ENCODE measurements at places on chromosomes 2 and 18.

DNA sequence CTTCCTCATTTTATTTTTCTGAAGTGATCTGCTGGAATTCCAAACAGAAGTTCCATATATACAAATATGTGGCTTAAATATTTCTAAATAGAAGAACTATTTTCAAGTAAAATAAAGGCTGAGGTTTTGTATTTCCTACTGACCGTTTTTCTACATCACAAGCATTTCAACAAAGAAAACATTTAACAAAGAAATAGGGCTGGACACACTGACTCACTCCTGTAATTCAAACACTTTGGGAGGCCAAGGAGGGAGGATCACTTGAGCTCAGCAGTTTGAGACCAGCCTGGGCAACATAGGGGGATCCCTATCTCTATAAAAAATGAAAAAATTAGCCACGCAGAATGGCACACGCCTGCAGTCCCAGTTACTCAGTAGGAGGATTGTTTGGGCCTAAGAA is 44.6 kb downstream of the TANK start:
- DNase-seq = no peak

DNA sequence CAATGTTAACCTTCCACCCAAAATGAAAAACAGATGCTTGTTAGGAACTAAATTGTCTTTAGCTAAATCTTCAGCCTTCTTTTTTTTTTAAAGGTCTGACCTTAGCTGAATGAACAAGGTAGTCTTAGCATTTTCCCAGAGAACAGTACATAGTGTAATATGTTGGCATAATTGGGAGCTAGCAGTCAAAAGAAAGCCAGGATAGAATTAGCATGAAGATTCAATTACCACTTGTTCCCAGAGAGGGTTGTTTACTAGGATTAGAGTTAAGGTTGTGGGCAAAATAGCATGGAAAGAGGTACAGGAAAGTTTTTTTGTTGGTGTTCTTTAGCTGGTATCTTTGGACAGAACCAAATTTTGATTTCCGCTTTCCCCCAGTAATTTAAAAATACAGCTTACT is 6.9 kb downstream of the CDH20 start:
- no peak for DNase-seq

GRCh38 chr18:9536354-9537152 is 61.2 kb downstream of the RALBP1 start:
- no peak for DNase-seq

GRCh38 chr2:98901291-98901690 is 34.7 kb downstream of the CRACDL start:
- DNase-seq = no peak

DNA sequence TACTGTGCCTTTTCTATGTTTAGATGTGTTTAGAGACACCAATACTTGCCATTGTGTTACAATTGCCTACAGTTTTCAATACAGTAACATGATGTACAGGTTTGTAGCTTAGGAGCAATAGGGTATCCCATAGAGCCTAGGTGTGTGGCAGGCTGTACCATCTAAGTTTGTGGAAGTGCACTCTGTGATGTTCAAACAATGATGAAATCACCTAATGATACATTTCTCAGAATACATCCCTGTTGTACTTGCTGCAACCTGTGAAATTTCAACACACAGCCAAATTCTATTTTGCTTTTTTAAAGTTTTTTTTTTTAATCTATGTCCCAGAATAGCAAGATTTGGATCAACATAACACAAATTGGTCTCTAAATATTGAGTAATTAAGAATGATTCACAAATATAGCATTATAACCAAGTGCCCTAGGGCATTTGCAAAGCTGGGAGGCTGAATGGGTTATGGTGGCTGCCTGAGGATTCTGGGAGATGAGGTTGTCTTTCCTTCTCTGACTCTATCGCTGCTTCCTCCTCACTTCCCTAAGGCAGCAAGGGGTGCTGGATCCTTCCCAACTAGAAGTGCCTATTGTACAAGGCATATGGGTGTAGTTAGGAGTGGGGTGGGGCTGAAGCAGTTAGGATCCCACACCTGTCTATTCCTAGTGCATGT is 78.3 kb downstream of the SKA1 start:
- no peak for DNase-seq

GRCh38 chr2:19881908-19882265 is 19.9 kb downstream of the TTC32 start:
- no peak for DNase-seq

- no peak for DNase-seq
Measured at GRCh38 chr2:50831676-50832075, 200.3 kb downstream of the NRXN1 start.

- no peak for DNase-seq
Measured at GRCh38 chr2:165470361-165470760, 863 bp downstream of the CSRNP3 start.

DNA sequence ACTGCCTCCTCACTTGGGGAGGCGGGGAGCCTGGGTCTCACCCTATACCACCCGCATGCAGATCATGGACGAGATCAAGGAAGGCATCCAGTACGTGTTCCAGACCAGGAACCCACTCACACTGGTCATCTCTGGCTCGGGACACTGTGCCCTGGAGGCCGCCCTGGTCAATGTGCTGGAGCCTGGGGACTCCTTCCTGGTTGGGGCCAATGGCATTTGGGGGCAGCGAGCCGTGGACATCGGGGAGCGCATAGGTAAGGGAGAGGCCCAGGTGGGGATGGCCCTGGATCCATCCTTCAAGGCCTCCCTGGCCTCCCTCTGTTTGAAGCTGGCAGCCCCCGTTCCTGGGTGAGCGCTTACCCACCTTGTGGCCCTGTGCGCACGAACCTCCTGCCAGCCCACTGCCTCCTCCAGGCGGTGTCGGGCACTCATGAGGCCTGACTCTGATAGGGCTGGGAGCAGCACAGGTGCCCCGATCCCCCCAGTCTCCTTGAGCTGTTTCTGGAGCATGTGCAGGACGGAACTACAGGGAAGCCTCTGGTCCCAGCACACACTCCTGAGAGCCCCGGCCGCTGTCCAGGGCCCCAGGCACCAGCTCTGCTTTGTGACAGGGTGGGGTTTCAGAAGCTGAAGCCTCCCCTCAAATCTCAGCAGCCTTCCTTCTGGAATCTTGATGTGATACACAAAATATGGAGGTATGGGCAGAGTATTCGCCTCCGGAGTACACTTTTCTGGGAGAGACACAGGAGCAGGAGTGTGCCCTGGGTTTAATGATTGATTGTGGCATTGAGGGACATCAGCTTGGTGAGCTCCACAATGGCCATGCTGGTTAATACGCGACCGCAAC is 708 bp downstream of the AGXT start:
- no peak for DNase-seq

DNA sequence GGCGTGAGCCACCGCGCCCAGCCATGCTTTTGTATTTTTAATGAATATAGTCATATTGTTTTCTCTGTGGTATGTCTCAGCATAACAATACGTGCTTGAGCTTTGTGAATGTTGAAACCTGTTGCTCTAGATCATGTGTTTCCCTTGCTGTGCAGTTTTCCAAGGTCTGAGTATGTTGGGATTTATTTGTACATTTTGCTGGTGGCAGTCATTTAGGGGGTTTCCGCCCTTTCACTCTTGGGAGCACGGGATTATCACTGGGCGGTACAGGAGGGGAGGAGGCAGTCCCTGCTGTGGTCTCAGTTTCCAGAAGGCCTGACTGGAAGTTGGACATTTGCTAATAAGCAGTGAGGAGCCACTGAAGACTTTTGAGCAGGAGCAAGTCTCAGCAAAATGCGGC is 24.9 kb upstream of the CATIP start:
- no peak for DNase-seq

DNA sequence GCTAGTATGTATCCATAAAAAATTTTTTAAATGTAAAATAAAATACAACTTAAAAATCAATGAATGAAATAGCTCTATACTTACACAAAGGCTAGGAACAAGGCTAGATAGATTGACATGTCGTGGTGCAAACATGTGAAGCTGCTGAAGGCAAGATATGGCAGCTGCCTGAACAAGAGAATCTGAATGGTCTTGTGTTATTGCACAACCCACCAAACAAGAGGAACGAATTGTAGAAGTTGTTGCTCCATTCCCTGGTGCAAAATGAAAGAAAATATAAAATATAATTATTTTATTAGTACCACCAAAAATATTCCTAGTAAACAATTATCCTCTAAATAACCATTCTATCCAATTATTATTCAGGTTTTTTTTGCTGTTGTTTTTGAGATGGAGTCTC is 46.4 kb downstream of the HEATR5B start:
- no peak for DNase-seq

- DNase-seq = no peak
Measured at GRCh38 chr18:79681484-79682387, 2.1 kb downstream of the CTDP1 start.

GRCh38 chr18:55114876-55115275 is 155.6 kb upstream of the CCDC68 start:
- DNase-seq = no peak

GRCh38 chr2:112634153-112634873 is 11.4 kb upstream of the SLC20A1 start:
- DNase-seq = no peak

DNA sequence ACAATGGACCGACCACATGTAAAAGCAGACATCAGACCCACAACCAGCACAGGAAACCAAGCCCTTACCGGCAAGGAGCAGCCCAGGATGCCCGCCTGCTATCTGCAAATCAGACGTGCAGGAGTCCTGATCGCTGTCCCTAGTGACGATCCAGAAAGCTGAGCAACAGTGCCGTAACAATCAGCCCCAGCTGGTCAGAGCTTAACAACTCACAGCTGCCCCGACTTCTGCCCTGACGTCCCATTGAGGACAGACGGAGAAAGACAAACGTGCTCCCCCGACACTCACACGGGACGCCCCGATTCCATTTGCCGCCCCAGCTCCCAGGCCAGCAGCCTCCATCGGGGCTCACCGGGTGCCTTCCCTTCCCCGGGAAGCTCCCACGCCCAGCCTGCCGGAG is 39.8 kb upstream of the PXDN start:
- DNase-seq = no peak

DNA sequence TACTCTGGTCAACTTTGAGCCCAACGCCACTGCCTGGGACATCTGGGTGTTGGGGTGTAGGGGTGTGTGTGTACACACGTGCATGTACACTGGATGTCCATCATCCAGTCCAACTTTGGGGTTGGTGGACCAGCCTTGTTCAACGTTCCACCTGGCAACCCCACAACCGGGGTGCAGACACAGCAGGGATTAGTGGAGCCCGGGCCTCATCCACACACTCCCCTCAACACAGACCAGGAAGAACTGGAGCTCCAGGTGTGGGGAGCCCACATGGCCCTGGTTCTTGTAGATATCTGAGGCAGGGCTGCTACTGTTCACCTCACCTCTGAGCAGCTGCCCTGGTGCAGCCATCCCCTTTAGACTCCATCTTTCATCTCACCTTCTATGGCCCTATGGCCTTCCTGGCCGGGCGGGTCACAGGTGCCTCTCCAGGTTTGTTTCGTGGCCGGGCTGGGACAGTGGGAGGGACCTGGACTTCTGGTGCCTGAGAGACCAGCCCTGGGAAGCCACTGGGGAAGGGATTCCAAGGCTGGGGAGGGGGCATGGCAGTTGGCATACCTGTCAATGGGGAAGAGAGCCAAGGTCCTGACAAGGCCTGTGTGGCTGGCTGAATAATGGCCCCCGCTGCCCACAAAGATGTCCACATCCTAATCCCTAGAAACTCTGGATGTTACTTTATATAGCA is 7.5 kb downstream of the NEU2 start:
- DNase-seq = no peak

- DNase-seq = no peak
Measured at GRCh38 chr2:84639751-84640150, 123.5 kb downstream of the DNAH6 start.

GRCh38 chr18:66795051-66795450 is 191.2 kb upstream of the CDH19 start:
- no peak for DNase-seq
